Stimulated activated CD4-positive, alpha-beta T cell treated with anti-CD3 and anti-CD28 coated beads, Interleukin-1b, Interleukin-23, amount 100 ng/mL, for 48 hours (primary cell): ENCODE measurements at places on chromosomes 12 and 14.
A peak's percentile ranks its signal among the peaks of the same experiment; 100 is the strongest.

DNA sequence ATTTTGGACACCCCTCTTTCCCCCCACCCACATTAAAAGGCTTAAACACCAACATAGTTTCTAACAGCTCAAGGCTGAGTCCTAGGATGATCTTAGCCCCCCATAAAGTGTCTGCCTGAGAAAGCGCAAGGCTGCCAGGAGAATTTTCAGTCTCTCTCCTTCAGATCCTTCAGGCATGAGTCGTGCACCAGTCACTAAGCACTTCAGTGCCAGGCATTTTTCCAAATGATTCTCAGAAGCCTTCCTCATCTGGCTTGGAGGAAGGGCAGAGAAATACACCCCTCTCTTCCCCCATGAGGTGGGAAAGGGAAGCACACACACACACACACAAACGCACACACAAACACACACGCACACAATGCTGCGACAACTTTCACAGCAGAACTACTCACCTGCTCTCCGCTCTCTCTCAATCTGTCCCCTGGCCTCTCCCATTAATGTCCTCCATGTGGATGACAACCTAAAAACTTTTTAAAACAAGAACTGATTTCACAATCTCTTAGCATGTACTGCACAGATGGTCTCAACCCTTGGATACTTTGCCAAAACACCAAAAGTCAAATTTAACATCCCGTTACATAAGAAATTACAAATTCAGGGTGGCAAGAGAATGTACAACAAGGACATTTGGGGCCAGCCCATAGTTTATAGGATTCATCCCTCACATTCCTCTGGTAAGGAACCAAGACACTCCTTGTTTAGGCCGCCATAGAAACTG, 49.8 kb downstream of the CKAP4 start:
- DNase-seq = no peak

- peak; percentile 48 for DNase-seq
Observed at GRCh38 chr12:104456950-104457745, 400 bp downstream of the CHST11 start.

DNA sequence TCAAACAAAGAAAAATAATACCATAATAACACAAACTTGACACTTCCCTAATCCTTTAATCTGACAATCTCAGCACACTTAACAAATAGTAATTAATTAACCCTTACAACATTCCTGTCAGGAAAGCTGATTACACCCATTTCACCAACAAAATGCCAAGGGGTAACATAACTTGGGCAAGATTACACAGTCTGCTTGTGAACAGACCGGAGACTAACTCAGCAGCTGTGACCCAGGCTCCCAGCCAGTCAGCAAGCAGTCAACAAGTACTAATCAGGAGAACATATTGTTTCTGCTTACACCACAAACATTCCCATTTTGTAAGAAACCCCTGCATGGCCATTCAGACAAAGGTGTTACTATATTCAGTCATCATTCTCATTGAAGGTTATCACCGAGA, 592.5 kb upstream of the FLRT2 start:
- DNase-seq = no peak

DNA sequence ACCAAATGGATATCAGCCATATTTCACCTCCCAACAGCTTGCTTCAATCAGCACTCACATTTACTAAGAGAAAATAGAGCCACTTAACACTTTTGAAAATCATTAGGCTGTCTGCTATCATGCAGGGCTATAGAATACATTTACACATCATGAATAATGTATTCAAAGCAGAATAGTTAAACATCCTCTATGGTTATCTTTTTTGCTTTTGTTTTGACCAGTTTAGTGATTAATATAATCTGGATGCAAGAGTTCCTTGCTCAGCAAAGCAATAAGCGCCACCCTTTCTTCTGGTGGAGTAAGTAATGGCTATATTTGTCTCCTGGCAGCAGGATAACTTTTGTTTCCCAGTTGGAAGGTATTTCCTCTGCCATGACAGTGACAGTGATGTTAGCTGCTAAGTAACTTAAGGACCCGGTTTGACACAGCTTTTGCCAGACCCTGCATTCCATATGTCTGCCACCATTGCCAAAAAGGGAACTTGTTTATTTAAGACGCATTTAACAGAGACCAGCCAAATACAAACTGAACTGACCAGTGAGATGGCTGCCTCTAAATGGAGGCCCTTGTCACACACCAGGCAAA, 70.3 kb upstream of the NR2C1 start:
- DNase-seq = no peak

DNA sequence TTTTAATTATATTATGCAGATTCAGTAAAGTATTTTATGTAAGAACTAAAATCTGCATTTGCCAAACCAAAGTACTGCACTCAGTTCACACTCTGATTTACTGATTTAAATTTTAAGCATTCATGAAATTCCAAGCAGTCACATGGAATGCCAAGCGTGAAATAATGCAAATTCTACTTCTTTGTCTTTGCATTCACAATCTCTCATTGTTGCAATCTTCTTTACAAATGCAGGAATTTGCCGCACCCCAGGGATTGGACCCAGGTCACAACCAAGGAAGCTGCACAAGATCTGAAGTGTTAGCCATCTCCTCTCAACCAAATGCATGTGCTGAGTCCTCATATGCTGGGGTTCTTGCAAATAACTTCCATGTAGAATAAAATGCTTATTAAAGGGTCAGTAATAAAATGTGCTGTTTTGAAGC, 71.9 kb downstream of the TUNAR start:
- no peak for DNase-seq

GRCh38 chr12:19227880-19228210, 98.3 kb downstream of the PLEKHA5 start:
- DNase-seq = no peak

- DNase-seq = peak; percentile 48
Observed at GRCh38 chr14:92844204-92844603, 50.1 kb downstream of the GOLGA5 start.

GRCh38 chr12:47244835-47245234, 165.1 kb upstream of the AMIGO2 start:
- DNase-seq = no peak

GRCh38 chr14:23114669-23115038, 4.4 kb downstream of the CEBPE start:
- no peak for DNase-seq

GRCh38 chr14:56085471-56085870, 32.7 kb upstream of the PELI2 start:
- no peak for DNase-seq

- no peak for DNase-seq
Observed at GRCh38 chr12:45416126-45416525, 200.2 kb downstream of the ANO6 start.

DNA sequence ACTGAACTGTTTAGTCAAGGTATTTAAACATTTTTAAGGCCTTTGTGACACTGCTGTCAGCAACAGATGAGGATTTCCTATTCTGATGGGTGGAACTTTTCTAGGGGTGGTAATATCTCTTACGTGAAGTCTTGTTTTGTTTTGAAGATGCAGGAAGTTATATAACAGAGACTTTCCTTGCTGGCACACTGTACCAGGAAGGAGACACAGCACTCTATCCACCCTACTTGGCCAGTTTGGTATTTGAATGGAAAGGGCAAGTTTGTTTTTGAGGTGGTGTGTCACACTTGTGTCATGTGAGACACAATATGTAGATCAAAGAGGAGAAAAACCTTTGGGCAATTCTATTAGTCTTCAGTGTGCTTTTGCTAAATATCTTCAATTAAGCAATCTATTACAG, 51.6 kb upstream of the SRP54 start:
- peak; percentile 5 for DNase-seq

DNA sequence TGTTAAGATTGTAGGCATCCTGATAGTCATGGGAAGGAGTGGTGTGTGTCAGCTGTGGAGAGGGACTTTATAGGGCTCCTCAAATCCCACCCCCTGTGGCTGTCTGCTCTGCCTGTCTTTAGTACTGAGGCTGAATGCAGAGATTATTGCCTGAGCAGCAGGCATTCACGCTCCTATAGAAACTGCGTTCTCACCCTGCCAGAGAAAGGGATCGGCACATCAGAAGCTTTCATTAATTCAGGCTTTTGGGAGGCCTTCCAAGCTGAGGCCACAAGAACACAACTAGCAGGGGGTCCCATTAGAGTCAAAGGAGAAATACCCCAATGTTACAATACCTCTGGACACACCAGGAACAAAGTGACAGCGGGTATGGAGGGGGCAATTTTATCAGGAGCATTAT, 12.6 kb downstream of the KCNK10 start:
- no peak for DNase-seq

DNA sequence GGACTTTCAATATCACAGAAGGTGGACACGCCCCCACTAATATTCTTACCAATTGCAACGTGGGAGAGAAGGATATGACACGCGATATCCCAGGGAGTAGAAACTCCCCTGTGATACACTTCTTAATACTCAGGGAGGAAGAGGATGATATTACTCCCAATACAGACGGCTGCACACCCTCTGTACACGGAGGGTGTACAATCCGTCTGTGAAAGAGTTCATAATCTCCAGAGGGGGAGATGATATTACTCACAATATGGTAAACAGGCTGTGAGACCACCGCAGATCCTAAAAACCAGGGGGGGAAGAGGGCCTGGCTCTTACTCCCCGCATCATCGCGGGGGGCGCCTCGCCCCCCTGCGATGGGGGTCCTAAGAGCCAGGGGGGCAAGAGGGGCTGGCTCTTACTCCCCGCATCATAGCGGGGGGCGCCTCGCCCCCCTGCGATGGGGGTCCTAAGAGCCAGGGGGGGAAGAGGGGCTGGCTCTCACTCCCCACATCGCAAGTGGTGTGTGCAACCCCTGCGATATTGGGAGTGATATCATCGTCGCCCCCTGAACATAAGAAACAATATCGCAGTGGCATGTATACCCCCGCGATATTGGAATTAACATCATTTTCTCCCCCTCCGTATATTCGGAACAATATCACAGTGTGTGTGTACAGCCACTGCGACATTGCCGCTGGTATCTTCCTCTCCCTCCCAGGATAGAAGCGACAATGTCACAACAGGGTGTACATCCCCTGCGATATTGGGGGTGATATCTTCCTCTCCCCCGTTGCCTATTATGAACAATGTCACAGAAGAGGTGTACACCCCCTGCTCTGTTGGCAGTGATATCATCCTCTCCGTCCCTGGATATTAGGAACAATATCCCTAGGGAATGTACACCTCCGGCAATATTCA, 8.9 kb upstream of the CLEC6A start:
- no peak for DNase-seq

DNA sequence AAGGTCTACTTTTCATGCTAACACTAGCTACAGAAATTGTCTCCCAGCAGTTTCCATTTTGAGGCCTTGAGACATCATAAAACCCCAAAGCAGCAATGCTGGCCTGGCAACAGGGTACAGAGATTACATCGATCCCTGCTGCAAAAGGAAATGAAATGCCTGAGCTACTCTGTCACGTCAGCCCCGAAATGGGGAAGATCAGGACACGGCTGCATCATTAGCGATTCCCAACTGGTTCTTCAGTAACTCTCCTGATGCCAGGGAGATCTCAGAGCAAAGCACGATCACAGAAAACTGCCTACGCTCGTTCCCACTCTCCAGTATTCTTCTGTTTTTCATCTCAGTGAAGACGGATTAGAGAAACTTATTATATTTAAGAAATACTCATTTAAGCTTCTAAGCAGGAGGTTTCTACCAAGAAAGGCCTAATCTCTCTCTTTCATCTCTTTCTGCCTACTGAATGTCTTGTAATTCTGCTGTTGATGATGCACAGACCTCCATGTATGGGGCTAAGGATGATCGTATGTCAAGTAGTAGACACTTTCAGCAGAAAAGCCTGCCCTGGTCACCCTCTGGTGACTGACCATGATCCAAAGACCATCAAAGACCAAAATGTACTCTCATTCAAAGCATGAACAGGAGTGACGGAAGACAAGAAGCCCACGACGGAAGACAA, 168.5 kb downstream of the RIMBP2 start:
- DNase-seq = no peak

DNA sequence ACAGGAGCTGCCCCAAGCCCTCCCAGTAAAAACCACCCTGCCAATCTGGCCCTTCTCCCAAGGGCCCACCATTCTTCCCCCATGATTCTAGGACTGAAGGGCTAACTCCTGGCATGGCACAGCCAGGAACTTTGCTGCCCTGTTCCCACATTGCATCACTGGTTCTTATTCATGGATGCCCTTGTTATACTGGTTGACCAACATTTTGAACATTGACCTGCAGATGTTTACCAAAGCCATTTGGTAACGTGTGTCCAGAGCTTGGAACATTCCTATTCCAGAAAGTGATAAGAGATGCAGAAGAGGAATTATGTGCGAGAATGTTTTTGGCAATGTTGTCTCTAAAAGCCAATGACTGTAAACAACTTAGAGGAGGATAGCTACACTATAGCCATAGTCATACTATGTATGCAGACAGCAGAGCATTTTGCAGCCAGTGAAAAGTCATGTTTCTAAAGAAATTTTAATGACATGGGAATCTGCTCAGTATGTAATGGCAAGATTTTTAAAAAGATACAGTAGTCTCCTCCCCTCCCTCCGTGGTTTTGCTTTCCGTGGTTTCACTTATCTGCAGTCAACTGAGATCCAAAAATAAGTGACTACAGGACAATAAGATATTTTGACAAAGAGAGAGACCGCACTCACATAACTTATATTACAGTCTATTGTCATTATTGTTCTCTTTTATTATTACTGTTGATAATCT, 108.8 kb downstream of the DAAM1 start:
- DNase-seq = no peak

GRCh38 chr12:26595806-26596205, 237.2 kb downstream of the ITPR2 start:
- DNase-seq = no peak

DNA sequence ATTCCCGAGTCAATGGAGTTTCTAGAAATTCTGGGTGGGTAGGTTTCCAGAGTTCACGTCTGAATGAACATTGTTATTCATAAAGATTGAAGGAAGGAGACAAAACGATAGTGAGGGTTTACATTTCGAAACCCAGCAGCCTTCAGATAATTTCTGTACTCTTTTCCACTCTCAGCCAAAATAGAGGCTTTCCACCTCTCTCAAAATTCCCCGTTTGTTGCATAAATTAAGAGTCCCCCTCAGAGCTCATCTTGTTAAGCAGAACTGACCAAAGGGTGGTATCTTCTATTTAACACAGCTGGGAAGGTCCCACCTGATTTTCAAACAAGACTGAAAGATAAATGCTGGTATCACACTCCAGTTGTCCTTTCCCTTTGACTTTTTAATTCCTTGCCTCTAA, 21.5 kb upstream of the YARS2 start:
- no peak for DNase-seq

DNA sequence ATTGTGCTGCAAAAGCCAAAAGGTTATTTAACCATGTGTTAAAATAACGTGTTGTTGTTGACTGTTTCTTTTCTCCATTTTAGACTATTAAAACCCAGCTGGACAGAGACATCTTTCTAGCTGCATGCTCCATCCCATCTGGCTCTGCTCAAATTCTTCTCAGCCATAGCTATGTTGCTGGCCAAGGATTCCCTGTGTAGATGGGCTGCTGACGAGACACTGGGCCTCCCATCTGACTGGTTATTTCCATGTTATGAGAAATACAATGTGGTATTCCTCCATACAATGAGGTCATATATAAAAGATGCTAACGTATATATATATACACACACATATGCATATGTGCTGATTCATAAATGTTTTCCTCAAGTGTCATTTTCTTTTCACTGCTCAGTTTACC, 30.1 kb downstream of the MED13L start:
- DNase-seq = no peak

DNA sequence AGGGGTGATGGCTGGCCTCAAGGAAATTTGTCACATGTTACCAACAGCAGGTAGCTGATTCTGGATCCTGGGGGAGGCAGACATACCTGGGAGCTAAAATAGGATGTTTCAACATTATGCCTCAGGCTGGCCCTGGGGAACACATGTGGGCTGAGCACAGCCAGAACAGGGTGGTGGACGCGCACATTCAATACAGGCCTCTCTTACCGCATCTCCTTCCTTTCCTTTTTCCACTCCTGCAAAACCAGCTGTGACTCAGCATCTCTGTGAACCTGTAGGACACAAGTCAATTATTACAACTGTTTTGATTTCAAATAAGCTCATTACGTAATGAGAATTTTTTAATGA, 61.0 kb downstream of the NT5DC3 start:
- DNase-seq = no peak
